ENCODE measurements at places on chromosomes 6 and 20.

- no peak for DNase-seq
Observed at GRCh38 chr6:33865478-33866077, 61.8 kb upstream of the MLN start.

DNA sequence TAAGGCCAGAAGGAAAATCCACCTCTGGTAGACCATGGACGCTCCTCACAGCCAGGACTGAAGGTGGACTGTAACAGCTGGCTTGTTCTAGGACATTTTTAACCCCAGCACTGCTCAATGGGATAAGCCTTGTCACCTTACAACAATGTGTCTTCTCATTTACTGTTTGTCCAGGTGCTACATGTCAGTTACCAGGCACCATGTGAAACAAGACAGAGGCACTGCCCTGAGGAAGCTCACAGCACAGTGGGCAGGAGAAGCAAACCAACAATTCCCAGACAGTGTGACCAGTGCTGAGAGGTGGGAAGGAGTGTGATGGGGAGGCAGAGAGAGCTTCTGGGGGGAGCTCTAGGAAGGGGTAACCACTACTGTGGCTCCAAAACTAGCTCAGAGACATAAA is 10.7 kb downstream of the SNHG17 start:
- DNase-seq, result no peak

DNA sequence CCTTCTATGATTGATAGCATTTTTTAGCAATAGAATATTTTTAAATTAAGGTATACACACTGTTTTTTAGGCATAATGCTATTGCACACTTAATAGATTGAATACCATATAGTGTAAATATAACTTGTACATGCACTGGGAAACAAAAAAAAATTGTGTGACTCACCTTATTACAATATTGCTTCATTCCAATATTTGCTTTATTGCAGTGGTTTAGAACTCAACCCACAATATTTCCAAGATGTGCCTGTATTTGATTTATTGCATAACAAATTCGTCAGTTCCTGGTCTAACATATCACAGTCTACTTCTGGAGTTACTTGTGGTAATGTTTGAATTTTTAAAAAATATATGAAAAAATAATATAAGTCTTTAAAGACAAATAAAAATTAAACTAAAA is 41.9 kb upstream of the DEFB112 start:
- DNase-seq, result no peak

GRCh38 chr20:63980317-63980805 is 571 bp upstream of the PRPF6 start:
- DNase-seq, result no peak

GRCh38 chr6:152338335-152339125 is 298.6 kb downstream of the SYNE1 start:
- DNase-seq, result no peak

DNA sequence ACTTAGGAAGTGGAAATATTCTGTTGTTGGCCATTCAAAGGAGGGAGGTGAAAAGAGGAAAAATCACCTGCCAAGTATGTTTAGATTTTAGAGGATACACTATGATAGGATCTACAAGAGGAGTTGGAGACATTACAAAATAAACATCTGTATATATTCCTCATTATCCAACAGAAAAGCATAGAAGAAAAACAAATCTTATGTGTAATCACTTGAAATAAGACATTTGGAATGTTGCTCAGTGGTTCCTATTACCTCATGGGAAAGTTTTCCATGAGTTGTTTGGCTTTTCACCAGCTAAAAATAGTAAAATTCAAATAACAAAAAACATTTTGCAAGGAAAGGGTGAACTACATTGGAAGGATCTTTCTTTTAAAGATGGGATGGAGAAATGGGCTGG is 76.7 kb upstream of the CARMIL1 start:
- DNase-seq, result no peak

GRCh38 chr6:114267897-114268296 is 74.9 kb downstream of the HS3ST5 start:
- DNase-seq, result no peak

DNA sequence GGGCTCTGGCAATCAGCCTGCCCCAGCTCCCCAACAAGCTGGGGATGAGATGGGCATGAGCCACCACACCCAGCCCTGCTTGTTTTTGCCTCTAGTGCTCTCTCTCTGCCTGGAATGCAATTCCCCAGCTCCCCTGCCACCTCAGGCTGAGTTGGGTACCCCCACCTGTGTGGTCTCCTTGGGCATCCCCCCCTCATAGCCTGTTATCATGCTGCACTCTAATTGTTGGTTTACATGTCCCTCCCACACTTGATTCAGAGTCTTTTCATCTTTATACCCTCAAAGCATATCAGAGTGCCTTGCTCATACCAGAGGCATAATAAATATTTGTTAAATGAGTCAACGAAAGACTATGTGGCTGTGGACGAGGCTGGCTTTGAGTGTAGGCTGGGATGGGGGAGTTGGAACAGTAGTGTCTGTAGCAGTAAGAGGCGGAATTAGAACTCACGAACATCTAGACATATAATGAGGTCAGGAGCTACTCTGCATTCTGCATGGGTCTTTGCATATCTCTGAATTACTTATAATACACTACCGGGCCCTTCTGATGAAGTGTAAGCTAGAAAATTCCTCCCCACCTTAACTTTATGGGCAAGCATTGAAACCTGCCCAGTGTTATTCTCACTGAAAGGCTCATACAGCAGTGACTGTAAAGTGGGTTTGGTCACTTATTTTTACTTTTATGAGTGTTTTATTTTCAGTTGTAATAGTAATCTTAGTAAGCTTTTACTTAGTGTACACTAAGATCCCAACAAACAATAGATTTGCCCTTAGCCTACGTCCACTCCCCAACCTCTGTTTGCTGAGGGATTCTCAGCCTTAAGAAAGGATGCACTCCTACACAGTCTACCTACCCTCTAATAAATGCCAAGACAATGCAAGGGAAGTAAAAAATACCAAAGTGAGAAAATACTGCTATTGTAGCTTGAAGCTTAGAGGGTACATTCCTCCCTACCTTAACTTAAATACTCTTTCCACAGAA is 58.7 kb downstream of the EDN1 start:
- no peak for DNase-seq

- DNase-seq, result no peak
Observed at GRCh38 chr6:28876710-28877109, 47.1 kb downstream of the TRIM27 start.

GRCh38 chr6:17418281-17419188 is 25.1 kb downstream of the CAP2 start:
- no peak for DNase-seq

- no peak for DNase-seq
Observed at GRCh38 chr6:13359287-13359686, 30.9 kb upstream of the TBC1D7 start.

DNA sequence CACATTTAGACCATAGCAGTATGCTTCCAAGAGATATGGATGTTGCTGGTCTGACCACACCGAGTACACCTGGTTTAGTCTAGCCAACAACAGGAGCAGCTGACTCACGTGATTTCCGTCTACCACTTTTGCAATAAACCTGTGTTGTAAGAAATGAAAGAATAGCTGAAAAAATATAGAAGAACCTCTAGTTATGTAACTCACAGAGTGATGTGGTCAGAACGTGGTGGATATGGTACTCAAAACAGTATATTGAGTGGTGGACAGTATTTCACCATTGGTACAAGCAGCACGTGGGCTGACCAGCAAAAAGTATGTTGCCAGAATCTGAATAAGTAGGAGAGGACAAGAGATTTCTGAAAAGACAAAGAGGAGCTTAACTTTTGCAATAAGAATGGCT is 226.9 kb downstream of the TBC1D7 start:
- DNase-seq, result no peak

All from GDM1 (cell line).